Right atrium auricular region (tissue), 2 donors: ENCODE measurements at places on chromosomes 2 and 18. TPM values are rescaled to one million over a fixed set of nuclear protein-coding genes. Genes with fewer than 3 reads are reported as not detected.

GRCh38 chr2:21715887-21716286 is 592.1 kb downstream of the TDRD15 start:
- DNase-seq = no peak

GRCh38 chr2:58796239-58796910 is 555.2 kb upstream of the FANCL start:
- DNase-seq = no peak

DNA sequence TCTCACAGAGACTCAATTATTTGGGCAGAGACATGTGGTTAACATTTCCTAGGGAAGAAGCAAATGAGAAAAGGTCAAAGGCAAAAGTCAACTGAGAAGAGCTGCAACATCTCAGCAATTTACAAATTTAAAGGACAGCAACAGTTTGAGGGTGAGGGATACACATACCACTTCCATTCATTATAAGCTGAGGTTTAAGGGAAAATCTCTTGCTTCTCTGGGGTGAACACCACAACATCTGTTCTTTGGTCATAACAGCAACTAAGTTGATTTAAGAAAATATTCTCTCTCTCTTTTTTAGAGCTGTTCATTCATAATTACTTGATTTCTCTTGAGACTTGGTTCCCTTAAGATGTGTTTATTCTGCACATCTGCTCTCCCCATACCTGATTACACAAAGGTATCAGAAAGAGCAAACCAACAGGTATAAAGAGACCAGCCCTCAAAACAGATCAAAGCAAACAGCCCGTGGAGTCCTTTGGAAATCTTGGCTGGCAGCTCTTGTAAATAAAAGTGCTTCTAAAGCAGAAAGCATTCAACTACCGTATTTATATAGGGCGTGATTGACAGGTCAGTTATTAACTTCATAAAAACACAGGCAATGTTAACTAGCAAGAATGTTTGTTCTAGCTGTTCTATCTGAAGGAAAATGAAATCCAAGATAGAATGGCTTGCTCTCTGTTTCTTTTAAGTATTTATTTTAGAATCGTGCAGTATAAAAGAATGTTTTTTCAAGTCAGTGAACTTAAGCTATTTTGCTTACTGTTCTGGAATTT is 132.8 kb downstream of the THADA start:
- DNase-seq = no peak

- no peak for DNase-seq
These were observed 125.5 kb downstream of the GLI2 start for GRCh38 chr2:120861191-120861575.

DNA sequence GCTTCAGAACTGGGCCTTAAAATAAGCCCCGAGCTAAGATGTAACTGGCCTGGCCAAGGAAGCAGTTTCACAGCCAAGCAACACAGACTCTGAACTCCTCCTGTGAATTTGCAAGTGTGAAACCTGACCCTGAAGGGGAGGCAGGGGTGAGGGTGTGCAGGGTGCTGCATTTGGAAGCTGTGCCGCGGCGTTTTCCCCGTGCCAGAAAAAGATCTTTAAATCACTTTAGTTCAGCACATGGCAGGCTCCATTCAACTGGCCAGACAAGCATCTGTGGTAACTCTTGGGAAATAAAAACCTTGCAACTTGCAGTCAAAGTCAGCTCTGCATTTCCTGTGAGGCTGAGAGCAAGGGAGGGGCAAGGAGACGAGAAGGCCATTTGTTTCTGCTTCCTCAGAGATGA is 209.3 kb upstream of the SOX11 start:
- no peak for DNase-seq

GRCh38 chr18:63578357-63578958 is 8.7 kb upstream of the SERPINB13 start:
- no peak for DNase-seq

GRCh38 chr2:227179988-227180685 is 15.7 kb downstream of the COL4A3 start:
- peak; percentile 63 for DNase-seq

- DNase-seq = no peak
These were observed 88.4 kb upstream of the NPAS2 start for GRCh38 chr2:100731535-100731981.

DNA sequence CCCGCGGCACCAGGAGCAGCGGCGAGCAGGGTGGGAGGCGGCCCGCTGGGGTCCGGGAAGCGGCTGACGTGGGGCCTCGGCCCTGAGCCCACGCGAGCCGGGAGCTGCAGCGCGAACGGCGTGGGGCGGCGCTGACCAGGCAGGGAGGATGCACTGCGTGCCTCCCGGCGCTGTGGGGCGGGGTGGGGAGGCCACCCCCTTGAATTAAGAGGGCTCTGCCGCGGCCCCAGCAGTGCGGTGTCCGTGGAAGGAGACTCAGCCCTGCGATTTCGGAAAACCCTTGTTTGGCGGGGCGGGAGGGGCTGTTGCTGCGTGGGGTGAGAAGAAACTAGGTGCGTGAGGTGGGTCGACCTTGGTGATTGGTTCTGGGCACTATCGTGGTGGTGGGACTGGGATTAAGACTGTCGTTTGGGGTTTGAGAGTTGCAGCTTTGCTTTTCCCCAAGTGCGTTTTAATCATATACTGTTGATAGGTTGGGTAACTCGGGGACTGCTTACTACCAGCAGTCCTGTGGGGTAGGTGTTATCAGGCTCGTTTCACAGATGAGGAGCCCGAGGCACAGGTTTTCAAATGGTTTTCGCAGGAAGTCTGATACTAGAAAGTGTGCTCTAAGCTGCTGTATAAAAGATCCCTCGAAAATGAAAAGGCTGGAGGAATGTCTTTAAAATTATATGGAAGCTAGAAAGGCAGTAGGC is 722 bp downstream of the ACSL3 start:
- no peak for DNase-seq

GRCh38 chr18:22606563-22607283 is 189.0 kb upstream of the CTAGE1 start:
- DNase-seq = no peak

DNA sequence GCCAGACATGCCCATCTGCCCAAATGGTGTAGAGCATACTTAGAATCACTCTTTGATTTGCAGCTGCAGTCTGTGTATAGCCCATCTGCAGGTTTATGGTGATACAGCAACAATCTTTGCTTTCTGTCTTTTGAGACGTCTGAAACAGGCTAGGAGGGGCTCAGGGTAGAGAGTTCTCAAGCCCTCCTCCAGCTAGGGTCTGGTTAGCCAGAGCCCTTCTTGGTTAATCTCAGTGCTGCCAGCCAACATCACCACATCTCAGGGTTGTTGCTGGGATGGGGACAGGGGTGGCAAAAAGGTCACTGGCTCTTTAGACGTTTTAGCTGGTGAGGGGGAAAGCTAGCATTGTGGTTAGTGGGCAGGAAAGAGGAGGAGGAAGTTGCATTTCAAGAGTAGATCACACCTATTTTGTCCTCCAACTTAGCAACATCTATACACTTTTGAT is 136.6 kb upstream of the ACAA2 start:
- no peak for DNase-seq

Gene CHST9
- 0.90 TPM for total RNA-seq

Gene TMEM178A
- total RNA-seq = 2.9 TPM

Gene GDF7
- total RNA-seq = 1.7 TPM

Gene CDCA7
- 0.48 TPM for total RNA-seq

Gene STEAP3
- 8.2 TPM for total RNA-seq

Gene SGPP2
- total RNA-seq = 2.1 TPM

Gene GALNT3
- 0.47 TPM for total RNA-seq

Gene EFHD1
- total RNA-seq = 11.4 TPM

Gene CHCHD5
- 29.4 TPM for total RNA-seq
